Karpas-422 (cell line): ENCODE measurements at places on chromosomes 12 and 14. TPM values are rescaled to one million over a fixed set of nuclear protein-coding genes. Genes with fewer than 3 reads are reported as not detected.

DNA sequence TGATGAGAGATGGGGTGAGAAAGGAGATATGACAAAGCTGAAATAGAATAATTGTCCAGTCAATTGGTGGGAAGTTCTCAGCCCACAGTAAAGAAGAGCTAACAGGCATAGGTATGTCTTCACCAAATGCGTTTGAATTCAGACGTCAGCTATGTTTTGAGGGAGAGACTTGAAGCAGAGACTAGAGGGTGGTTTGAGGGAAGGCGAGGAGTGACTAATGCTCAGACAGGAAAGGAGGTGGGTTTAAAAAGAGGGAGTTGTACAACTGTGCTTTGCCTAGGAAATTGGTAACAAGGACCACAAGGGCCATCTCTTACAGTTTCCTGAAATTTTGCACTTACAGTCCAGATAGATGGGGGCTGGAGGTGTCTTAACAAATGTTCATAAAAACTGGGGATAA lies 6.4 kb downstream of the JKAMP start:
- no peak for DNase-seq

DNA sequence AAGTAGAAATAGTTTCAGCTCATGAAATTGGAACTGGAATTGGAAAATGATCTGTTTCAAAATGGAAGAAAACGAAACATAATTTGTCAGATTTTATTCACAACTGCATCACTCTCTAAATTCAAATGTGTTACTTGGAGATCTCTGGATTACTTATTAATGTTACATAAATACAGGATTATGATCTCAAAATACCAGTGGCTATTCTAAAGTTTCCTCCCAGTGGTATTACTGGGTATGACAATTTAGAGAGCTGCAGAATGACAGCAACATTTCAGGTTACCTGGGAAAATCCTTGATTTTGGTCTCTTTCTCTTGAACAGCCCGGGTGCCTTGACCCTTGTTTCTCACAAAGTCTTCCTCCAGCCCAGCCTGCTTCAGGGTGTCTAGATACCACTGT lies 14.2 kb downstream of the FAM161B start:
- DNase-seq: peak; percentile 69

The CYP27B1 gene
- total RNA-seq: 0.86 and 3.5 TPM in 2 replicates

- no peak for DNase-seq
Observed at GRCh38 chr12:2169940-2170339, 117.2 kb downstream of the CACNA1C start.

The KCNA1 gene
- total RNA-seq: 0.25 TPM in 1 of 2 replicates, not detected in the other

DNA sequence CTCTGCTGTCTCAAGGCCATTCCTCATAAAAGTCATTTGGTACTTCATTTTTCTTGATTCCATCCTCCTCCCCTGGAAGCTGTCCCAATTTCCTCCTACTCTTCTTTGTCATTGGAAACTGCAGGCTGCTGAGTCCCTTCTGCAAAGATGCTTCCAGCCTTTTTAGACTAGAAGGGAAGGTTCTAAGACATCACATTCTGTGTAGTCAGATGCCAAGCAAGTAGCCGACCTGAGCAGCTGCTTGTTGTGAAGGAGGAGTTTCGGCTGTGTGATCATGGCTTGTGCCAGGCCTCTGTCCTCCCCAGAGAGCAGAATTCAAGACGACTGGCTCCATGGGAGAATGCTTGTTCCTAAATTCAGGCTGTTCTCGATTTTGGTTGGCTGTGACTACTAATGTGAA lies 8.7 kb downstream of the RFC5 start:
- DNase-seq: no peak

The LGR5 gene
- total RNA-seq: not detected in 2 replicates

The KRT6C gene
- total RNA-seq: not detected in 2 replicates

- no peak for DNase-seq
Observed at GRCh38 chr14:58807191-58807590, 169.4 kb downstream of the DACT1 start.

DNA sequence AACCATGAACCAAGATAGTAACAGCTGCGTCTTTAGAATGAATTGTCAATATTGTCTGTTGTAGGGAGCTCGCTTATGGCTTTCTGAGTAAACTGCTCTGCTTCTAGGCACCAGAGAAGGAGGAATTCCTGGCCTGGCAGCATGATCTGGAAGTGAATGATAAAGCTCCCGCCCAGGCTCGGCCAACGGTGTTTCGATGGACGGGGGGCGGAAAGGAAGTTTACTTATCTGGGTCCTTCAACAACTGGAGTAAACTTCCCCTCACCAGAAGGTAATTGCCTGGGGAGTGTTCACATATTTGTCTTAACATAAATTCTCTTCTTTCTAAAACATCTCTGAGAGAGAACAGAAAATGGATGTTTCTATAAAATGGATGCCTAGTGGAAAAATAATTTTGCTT lies 4.3 kb downstream of the PRKAB1 start:
- DNase-seq: no peak

The BCAT1 gene
- total RNA-seq: 183 and 190 TPM in 2 replicates

GRCh38 chr12:23830210-23830609 lies 119.3 kb downstream of the SOX5 start:
- DNase-seq: no peak

The ITGA7 gene
- 0.78 and 2.6 TPM in 2 replicates for total RNA-seq

The GUCY2C gene
- total RNA-seq: 0.07 and 0.48 TPM in 2 replicates

The RTL1 gene
- 0.11 TPM in 1 of 2 replicates, not detected in the other for total RNA-seq

DNA sequence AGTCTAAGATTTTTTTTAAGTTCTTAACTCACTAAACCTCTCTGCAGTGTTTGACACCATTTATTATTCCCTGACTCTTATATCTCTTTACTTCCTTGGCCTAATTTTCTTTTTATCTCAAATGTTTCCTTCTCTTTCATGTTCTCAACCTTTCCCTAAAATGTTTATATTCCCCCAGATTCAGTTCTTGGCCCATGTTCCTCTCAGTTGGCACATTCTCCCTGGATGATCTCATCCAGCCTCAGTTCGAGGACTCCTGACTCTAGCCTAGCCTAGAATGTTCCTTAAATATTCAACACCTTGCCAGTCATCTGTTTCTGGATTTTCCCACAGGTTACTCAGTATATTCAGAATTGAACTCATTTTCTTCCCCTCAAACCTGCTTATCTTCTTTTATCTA lies 81.3 kb downstream of the SCN8A start:
- no peak for DNase-seq

The GSC gene
- total RNA-seq: not detected in 2 replicates

GRCh38 chr12:49871263-49871561 lies 28.3 kb upstream of the BCDIN3D start:
- DNase-seq: no peak

The PLXNC1 gene
- 7.9 and 11.9 TPM in 2 replicates for total RNA-seq

- DNase-seq: peak; percentile 75
Observed at GRCh38 chr14:60273956-60274355, 24.9 kb downstream of the PPM1A start.

The EEF1AKMT3 gene
- total RNA-seq: 4.1 and 5.5 TPM in 2 replicates

DNA sequence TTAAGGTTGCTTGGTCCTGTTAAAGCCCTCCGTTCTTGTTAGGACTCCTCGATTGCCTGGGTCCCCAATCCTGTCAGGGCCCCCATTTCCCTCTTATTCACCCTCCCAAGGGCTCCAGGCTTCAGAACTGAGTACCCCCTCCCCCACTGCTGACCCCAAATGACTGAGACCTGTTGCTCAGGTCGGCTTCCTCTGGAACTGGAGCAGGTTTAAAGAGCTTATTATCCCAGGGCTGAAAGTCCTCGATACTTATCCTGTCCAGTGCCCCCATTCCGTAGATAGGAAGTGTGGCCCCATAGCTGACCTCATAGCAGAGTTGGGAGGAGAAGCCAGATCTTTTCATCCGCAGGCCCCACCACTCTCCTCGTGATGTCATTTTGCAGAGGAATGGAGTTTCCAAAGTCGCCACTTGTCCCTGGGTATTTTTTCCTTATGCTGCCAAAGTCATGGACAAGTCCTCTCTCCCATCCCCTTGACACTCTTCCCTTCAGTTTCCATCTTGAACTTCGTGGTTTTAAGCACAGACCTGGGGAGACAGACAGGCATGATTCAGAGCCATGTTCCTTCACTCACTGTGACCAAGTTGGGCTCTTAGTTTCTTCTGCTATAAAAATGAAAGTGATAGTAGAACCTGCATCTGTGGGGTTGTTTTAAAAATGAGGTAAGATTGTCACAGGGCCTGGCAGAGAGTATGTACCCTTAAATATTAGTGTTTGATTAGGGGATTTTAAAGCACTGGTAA lies 1.2 kb downstream of the USP30 start:
- DNase-seq: peak; percentile 48

DNA sequence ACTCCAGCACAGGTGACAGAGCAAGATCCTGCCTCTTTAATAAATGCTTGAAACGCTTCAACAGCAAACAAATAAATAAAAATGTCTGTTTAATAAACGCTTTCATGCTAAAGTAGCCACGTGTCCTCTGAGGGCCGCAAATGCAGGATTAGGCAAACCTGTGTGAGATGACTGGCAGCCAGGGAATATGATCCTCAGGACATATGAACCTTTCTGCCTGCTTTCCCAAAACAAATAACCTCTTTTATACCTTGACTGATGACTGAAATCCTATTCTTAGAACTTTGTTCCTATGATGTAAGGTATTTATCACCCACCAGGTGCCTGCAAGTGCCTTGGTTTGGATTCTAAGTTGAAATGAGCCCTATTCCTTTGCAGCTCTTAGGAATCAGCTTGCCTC lies 14.5 kb upstream of the FLVCR2 start:
- DNase-seq: no peak

The NID2 gene
- total RNA-seq: not detected in 2 replicates

The RIPK3 gene
- 1.6 and 2.3 TPM in 2 replicates for total RNA-seq

GRCh38 chr12:47730341-47730744 lies 5.1 kb upstream of the ENDOU start:
- DNase-seq: no peak

- DNase-seq: no peak
Observed at GRCh38 chr12:85157035-85157603, 121.0 kb downstream of the LRRIQ1 start.

The SLC8A3 gene
- not detected in 2 replicates for total RNA-seq

- DNase-seq: no peak
Observed at GRCh38 chr14:100586403-100587085, 673 bp downstream of the BEGAIN start.

The GOLGA3 gene
- total RNA-seq: 14.9 and 32.7 TPM in 2 replicates

GRCh38 chr12:67299526-67299925 lies 30.4 kb downstream of the CAND1 start:
- DNase-seq: no peak

GRCh38 chr12:10722905-10723746 lies at the start of gene YBX3:
YBX3 (minus strand) TSS chr12:10723323; CDS start chr12:10723111, 212 bp downstream.
- no peak for DNase-seq

The PGF gene
- total RNA-seq: 3.5 and 8.3 TPM in 2 replicates

- DNase-seq: peak; percentile 77
Observed at GRCh38 chr12:24778486-24779304, 170.2 kb downstream of the BCAT1 start.

The DNAI7 gene
- total RNA-seq: not detected in 2 replicates

- DNase-seq: no peak
Observed at GRCh38 chr12:90484094-90484493, 470.9 kb downstream of the CCER1 start.

DNA sequence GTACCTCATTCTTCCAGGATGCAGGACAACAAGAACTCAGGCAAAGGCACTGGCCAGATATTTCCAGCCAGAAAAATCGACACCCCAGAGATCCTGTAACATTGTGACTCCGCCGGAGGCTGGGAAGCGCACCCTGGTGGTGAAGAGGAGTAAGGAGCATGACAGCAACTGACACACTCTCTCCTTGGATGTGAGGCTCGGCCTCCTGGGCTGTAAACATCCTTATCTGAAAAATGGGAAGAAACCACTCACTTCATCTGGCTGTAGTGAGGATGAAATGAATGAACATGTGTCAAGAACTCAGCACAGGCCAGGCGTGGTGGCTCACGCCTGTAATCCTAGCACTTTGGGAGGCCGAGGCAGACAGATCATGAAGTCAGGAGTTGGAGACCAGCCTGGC lies 27.5 kb downstream of the TCHP start:
- DNase-seq: peak; percentile 82

The ENDOU gene
- 1.2 and 10.7 TPM in 2 replicates for total RNA-seq

DNA sequence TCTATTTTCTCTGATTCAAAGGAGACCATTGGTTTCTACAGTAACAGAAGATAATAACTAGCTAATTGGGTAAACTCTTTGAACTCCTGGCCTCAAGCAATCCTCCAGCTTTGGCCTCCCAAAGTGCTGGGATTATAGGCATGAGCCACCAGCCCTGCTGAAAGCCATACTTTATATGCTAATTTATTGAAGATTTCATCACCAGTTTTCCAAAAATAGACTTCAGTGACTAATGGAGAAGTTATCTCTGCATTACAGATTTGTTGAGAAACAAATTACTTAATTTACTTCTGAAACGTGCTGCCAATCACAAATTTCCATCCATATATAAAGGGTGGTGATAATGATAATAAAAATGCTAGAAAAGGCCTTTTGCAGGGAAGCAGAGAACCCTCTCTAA lies 1758.1 kb upstream of the SEL1L start:
- DNase-seq: no peak

- peak; percentile 80 for DNase-seq
Observed at GRCh38 chr12:57518920-57519795, 1.2 kb downstream of the DDIT3 start.

- DNase-seq: no peak
Observed at GRCh38 chr12:108131035-108131434, 1.9 kb downstream of the WSCD2 start.

DNA sequence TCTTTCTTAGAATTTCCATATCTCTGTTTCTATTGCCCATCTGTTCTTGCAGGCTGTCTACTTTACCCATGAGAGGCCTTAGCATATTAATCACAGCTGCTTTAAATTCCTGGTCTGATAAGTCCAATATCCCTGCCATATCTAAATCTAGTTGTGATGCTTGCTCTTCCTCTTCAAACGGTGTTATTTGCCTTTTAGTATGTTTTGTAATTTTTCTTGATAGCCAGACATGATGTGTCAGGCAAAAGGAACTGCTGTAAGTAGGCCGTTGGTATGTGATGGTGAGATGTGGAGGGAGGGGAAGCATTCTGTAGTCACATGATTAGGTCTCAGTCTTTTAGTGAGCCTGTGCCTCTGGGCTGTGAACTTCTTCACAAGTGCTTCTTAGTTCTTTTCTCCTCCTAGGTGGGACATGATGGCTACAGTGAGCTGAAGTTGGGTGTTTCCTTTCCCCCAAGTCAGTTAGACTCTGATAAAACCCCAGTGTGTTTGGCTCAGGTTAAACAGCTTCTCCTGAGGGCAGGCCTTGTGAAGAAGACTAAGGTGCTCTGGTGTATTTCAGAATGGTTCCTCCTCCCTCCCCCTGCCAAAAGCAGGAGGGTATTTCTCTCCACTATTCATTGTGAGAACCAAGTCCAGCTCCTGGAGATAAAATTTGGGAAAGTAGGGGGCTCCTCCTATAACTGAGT lies 195.9 kb upstream of the PARP11 start:
- DNase-seq: no peak

DNA sequence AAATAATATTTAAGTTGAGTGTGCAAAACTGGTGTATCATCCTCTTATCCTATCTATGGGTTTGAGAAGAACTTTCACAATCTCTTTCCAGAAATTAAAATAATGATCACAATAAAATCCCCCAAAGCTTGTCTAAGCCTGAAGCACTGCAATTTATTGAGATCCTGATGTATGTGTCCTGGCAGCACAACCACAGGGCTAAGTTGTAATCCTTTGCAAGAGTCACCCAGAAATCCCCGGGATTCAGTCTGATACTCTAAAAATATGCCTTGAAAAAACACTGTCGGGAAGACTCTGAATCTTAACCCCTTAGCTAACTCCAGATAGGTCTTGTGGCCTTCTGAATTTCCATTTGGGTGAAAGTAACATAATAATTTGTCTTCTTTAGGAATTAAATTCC lies 40.3 kb upstream of the STXBP6 start:
- no peak for DNase-seq

GRCh38 chr12:105713606-105714305 lies 383.3 kb downstream of the C12orf75 start:
- no peak for DNase-seq

The CBX5 gene
- 25.2 and 41.0 TPM in 2 replicates for total RNA-seq

- no peak for DNase-seq
Observed at GRCh38 chr14:25520821-25521220, 470.9 kb upstream of the STXBP6 start.

GRCh38 chr12:111532751-111533150 lies 66.4 kb downstream of the ATXN2 start:
- DNase-seq: no peak
